ENCODE measurements at places on chromosomes 11 and 22.

- DNase-seq = no peak
These were observed 1.0 kb upstream of the SLC25A1 start for GRCh38 chr22:19179497-19180048.

GRCh38 chr11:14357881-14358728, 878 bp downstream of the RRAS2 start:
- DNase-seq = peak; percentile 44

- no peak for DNase-seq
These were observed 373.7 kb upstream of the B3GAT1 start for GRCh38 chr11:134785660-134786284.

DNA sequence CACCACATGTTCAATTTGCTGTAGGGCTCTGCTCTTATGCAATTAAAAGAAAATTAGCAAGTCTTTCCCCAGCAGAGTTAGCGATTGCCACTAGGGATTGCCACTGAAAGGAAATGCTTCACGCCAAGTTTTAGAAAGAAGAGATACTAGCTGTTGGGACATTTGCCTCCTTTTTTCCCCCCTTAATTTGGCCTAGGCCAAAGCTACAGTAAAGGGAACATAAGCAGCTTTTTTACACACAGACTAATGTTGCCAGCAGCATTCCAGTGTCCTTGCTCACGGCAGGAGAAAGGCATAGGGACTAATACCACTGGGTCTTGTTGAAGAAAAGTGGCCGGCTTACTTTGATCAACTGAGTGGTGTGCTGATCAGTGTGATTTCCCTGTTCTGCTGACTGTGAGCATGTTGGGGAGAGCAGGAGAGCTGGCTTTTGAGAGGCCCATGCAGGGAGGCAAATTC, 71.2 kb downstream of the PHF21A start:
- DNase-seq = no peak

DNA sequence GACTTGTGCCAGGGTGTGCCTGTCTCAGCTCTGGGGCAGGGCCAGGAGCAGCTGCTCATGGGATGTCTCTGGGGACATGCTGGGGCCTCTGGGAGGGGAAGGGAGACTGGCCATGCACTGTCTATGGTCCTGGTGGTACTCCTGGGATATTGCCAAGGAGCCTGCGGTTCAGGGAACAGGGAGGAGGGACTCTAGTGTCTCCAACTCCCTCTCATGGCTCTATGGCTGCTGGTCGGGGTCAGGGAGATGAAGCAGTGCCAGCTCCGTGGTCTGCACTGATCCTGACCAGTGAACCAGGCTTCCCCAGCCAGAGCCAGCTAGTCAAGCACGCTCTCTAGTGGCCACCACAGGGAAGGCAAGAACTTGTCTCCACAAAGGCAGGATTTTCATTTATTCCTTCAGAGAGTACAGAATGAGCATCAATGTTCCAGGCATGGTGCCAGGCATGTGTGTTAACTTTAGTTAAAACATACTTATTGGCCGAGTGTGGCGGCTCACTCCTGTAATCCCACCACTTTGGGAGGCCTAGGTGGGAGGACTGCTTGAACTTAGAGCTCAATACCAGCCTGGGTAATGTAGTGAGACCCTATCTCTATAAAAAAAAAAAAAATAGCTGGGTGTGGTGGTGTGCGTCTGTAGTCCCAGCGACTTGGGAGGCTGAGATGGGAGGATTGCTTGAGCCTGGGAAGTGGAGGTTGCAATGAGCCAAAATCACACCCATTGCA, 2.5 kb upstream of the BEST1 start:
- peak; percentile 67 for DNase-seq

DNA sequence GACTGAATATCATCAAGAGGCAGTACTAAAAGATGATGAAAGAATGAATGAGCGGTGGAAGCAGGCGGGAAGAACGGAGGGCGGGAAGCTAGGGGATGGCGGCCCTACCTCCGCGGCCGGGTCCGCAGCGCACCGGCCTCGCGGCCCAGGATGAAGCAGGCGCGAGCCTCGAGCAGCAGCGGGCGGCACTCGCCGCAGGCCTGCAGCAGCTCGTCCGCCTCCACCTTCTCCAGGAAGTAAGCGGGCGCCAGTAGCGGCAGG, 3.4 kb downstream of the KLHL35 start:
- DNase-seq = no peak

- DNase-seq = peak; percentile 21
These were observed 519 bp upstream of the PDE3B start for GRCh38 chr11:14642873-14643696.

GRCh38 chr11:101428918-101429317, 154.9 kb downstream of the TRPC6 start:
- DNase-seq = no peak

DNA sequence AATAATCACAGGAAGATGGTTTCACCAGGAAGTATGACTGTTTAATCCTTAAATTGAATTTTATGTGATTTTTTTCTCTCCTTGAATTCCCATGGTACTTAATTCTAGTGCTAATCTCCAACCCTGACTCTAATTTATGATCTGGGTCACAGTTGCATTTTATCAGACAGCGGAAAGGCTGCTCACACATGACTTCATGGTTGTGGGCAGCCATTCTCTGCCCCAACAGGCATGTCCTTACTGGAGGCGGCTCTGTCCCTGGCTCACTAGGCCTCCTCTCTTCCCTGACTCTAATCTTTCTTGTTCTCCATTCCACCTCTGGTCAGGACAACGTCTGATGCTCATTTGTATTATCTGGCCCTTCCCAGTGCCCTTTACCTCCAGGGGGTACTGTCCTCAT, 184.4 kb downstream of the CHST1 start:
- no peak for DNase-seq

DNA sequence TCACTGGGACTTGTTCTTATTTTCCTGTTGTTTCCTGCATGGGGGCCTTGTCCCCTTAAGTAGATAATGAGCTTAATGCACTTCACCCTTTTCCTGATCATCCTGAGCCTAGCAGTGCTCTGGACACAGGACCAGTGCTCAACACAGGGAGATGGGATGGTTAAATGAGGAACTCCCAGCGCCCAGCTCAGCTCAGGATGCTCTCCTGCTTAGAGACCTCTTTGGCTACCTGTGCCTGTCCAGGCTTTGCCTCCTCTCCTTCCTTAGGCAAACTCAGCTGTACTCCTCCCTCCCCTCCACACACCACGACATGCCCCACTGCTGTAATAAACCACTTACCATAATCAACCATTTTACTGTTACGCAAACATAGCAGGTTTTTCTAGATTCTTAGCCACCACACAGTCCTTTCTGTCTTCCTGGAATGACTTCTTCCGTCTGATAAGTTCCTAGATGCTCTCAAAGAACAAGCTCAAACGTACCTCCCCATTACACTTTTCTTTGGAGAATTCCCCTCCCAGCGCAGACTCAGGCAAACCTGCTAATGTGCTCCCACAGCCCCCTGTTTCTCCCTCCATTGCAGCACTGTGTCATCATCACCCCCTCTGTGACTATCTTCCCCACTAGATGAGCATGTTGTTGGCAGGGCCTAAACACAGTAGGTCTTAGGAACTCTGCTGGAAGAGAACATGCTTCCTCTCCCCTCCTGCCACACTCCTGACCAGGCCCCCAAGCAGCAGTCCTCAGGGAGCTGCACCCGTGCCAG, 113.6 kb downstream of the MICAL2 start:
- DNase-seq = no peak

GRCh38 chr11:27642954-27643353, 57.3 kb downstream of the BDNF start:
- DNase-seq = no peak

GRCh38 chr11:34809191-34810106, 106.7 kb downstream of the APIP start:
- DNase-seq = no peak

DNA sequence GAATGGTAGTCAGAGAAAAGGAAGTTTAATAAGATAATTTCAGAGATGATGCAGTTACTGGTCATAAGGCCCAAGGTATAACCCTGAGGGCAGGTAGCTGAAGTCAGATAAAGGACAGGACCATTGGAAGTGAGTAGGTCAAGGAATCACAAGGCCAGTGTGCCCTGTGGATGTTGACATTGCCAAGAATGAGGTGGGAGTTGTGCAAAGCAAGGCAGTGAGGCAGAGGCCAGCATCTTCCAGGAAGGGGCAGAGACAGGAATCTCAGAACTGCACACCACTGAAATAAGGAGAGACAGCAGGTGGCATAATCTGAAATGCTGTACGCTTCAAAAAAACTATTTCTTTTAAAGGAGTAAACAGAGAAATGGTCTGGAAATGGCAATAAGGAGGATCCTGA, 61.4 kb downstream of the ABTB2 start:
- DNase-seq = no peak

DNA sequence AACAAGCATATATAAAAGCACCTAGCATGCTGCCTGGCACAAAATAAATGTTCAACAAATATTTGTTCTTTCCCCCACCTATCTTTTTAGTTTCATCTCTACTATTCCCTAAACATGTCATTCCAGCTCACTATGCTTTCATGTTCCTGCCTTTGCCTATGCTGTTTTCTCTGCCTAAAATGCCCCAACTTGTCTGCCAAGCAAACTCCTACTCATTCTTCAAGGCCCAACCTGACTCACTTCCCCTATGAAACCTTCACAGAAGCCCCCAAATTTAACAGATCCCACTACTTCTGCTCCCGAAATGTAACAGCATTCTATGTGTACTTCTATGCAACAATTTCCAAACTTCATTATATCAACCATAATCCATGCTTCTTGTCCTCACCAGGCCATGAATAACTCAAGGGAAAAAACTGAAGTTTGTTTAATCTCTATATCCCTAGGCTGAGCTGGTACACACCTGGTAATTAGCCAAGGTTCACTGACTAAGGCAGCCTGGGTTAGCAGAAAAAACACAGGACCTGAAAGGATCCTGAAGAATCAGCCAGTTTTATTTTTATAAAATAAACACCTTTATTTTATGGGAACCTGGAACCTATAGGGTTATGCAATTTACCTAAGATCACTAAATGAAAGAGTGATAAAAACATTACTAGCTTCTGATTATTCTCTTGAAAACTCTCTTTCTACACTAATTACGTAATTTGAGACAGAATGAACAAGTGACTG, 72.2 kb downstream of the PAK1 start:
- no peak for DNase-seq

DNA sequence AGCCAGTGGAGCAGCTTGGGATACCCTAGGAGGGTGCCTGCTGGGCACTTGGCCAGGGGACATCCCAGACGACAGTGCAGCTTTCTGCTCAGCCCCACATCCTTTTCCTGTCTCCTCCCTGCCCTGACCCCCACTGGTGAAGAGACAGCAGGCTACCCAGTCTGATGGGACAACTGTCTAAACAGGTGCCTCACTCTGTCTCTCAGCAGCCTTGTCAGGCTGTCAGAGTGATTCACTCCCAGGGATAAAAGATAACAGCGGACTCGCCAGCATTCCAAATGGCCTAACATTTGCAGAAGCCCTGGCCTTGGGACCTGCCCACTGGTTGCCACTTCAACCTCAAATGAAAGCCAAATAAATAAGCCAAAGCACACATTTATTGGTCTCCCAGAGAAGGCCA, 318.6 kb upstream of the PLET1 start:
- no peak for DNase-seq

GRCh38 chr22:24128631-24129262, 52.5 kb upstream of the SUSD2 start:
- no peak for DNase-seq

DNA sequence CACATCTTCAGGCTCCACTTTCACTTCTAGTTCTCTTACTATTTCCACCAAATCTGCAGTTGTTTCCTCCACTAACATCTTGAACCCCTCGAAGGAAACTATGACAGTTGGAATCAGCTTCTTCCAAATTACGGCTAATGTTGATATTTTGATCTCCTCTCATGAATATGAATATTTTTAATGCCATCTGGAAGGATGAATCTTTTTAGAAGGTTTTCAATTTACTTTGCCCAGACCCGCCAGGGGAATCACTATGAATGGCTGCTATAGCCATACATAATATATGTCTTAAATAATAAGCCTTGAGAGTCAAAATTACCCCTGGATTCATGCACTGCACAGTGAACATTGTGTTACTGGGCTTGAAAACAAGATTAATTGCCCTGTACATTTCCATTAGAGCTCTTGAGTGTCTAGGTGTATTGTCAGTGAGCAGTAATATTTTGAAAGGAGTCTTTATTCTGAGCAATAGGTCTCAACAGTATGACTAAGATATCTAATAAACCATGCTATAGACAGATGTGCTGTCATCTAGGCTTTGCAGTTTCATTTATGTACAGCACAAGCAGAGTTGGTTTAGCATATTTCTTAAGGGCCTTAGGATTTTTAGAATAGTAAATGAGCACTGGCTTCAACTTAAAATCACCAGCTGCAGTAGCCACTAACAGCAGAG, 48.3 kb upstream of the LRRC55 start:
- no peak for DNase-seq

DNA sequence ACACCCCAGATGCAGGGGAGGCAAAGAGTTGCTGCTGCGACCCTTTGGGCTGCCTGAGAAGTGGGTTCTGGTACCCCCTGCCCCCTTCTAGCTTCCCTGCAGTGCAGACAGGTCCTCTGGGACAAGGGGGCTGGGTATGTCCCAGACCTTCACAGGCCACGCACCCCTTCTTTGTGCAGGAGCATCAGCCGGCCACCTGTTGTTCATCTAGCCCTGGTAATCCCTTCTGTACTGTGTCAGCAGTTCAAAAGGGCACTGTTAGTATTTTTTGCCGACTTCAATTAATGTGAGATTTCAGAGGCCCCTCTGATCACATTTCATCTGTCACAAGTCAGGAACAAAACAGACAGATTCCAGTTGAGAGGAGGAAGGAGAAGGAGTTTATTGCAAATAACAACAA, 49.9 kb downstream of the ALX4 start:
- DNase-seq = no peak

GRCh38 chr22:17228725-17229126, 9.5 kb upstream of the ADA2 start:
- no peak for DNase-seq

DNA sequence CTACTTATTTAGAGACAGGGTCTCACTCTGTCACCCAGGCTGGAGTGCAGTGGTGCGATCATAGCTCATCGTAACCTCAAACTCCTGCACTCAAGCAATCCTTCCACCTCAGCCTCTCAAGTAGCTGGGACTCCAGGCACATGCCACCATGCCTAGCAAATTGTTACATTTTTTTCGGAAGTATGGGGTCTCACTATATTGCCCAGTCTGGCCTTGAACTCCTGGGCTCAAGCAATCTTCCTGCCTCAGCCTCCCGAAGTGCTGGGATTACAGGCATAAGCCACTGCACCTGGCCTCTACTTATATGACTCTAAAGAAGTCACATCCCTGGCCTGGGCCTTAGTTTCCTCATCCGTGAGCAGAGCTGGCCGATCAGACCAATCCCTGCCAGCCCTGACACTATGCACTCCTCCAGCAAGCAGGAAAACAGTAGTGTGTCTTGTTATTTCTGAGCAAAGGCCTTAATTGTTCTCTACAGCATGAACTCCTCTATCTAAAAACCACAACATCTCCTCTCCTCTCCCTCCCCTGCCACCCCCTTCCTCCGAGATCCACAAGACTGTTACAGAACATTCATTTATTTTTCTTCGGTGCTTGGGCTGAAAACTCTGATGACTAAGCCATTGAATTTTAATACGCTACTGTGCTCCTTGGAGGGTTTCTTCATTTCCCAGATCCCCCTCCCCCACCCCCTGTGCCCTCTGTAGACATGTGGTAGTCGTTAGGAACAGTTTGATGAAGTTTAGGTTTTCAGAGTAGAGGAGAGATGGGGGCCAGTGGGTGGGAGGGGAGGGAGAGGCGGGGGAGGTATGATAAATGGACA, 91.5 kb downstream of the ABTB2 start:
- no peak for DNase-seq

GRCh38 chr11:96969251-96969650, 579.4 kb downstream of the JRKL start:
- DNase-seq = no peak

GRCh38 chr11:34213366-34213765, 107.9 kb downstream of the NAT10 start:
- DNase-seq = no peak
